ENCODE measurements at places on chromosomes 5 and 9.
A peak's percentile ranks its signal among the peaks of the same experiment; 100 is the strongest.

DNA sequence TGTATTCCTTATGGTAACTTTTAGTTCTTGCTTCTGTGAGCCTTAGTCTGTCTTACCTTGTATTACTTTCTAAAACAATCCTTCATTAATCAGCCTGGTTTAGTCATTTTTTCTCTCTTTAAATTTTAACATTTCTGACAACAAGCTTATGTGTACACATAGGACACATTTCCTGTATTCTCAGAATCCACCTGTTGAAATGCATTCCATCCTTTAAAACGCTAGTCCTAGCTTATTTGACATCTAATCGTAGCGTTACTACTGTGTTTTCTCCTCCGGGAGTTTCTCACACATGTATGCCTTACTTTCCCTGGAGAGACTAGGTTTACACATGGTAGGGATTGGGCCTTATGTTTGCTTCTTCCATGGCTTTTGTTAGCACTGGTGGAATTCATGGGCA lies 3.8 kb downstream of the TARS1 start:
- no peak for DNase-seq

- no peak for DNase-seq
Observed at GRCh38 chr5:35557748-35558147, 59.9 kb upstream of the SPEF2 start.

- DNase-seq: no peak
Observed at GRCh38 chr9:111994831-111995458, 98.3 kb downstream of the UGCG start.

DNA sequence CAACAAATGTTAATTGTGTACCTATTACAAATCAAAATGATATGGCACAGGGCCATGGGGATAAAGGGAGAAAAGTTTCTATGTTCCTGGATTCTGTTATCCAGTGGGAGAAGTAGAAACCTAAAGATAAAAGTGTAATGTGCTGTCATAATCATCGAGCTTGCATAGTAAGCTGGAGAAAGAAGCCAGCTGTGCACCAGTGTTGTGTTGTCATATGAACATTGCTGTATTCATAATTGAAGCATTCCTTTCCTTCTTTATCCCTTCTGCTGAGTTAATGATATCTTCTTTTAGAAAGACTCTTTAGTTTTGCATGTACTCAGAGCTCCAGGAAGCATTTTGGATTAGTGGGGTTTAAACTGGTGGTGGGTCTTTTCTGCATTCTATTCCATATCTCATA lies 39.5 kb downstream of the NTRK2 start:
- no peak for DNase-seq

- no peak for DNase-seq
Observed at GRCh38 chr5:10501554-10502075, 59.9 kb downstream of the ROPN1L start.

DNA sequence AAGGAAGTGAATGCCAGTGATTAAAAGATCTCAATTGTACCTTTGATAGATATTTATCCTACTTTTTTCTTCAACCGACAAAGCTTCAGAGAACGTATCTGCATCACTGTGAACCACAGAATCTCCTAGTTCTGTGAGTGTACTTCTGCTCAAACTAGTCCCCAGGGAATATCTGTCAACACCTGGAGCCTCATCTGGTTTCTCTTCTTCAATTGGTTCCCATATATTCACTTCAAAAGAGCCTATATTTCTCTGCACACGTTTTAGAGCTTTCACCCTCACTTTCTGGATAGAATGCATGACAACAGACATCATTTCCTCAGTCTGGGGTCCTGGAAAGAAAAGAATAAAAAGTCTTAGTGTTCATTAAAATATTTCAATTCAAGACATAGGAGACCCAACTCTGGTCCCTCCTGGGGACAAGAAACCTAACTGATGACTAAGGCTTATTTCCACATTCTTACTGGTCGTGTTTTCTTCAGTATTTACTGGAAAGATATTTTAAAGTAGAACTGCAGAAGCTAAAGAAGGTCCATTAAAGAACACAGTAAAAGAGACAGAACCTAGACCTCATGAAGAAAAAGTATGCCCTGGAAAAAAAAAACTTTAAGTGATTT lies 64.3 kb downstream of the CPLANE1 start:
- DNase-seq: no peak

DNA sequence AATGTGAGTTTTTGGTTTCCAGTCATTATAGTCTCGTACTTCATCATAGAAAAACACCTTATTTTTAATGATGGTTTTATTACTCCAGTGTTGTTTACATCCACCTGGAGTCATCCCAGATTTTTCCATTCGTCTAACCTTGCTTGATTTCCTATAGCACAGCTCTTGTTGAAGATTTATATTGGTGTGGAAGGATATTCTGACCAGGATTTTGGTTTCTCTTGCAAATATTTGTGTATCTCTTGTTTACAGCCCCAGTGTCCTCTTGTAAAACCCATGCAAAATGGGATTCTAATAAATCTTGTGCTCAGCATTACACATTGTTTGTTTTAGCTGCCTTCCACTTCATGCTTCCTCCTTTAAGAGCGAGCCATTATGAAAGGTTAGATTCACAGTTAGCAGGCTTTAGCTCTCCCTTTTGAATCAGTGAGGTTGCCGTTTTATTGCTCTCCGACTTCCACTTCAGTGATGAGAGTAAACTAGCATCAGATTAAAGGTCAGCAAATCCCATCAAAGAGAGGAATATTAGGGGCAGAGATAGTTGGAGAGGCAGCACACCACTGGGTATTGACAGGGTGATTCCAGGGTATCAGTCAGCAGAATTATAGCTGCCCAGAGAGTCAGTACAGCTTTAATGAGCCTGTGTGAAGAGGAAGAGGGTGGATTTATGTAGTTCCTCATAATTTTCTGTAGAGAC lies 157.1 kb downstream of the PBX3 start:
- DNase-seq: no peak

- DNase-seq: no peak
Observed at GRCh38 chr5:33075731-33076130, 364.6 kb downstream of the NPR3 start.

DNA sequence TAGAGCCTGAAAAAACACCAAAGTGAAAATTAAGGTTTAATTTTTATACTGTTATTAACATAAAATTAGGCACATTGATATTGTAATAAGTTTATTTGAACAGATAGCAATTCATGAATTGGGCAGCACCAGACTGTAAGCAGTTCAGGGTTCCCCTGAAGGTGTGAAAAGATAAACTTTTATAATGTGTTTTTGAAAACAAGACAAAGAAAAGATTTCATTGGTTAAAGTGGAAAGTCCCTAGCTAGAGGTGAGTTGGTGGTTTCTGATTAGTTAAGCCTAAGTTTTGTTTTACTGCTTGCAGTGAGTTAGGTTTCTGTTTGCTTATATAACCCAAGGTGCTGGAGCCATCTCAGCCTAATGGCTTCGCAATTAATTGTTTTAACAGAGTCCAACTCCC lies 96.5 kb upstream of the RPS23 start:
- no peak for DNase-seq

DNA sequence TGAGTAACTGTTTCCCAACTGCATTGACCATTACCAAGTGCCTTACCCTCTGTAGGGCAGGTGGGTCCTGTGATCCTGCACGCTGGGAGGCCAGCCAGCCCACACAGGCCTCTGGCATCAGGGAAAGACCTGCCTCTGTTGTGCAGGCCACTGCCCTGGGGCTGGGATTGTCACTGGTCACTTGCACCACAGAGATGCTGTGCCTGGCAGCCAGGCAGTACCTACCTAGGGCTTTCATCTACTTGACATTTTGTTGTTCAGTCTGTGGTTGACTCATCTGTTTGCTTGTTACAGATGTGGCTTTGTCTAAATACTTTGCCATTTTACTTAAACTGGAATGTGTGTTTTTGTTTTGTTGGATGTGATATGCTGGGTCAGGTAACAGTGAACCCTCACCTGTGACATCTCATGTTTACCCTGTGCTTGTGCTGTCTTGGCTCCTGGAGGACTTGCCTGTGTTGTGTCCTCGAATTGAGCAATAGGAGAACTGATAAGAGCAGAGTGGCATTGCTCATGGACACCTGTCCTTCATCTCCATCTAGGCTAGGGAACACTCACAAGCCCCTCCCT lies 32.8 kb downstream of the SECISBP2 start:
- DNase-seq: peak; percentile 63

- DNase-seq: no peak
Observed at GRCh38 chr5:180241600-180241999, 32.6 kb upstream of the RASGEF1C start.

- DNase-seq: no peak
Observed at GRCh38 chr9:137820161-137820855, 57.3 kb upstream of the CACNA1B start.

GRCh38 chr9:70285246-70285645 lies 26.5 kb downstream of the SMC5 start:
- DNase-seq: no peak

DNA sequence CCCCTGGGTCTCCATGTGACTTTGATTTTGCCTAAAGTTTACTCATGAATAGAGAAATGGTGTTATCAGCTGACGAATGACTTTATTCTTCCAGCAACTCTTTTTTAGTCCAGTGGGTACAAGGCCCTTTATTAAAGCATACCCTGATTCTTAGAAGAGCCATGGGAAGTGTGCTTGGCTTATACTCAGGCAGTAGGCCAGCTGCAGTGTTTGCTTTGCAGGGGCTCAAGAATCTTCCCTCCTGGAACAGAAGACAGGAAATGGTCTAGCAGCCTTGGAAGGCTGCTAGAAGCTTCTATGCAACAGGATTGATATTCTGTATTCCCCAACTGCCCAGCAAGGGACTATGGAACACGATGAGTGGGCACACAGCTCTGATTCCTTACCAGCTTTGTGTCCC lies 73.4 kb upstream of the PLPP6 start:
- DNase-seq: no peak

GRCh38 chr5:58797021-58797420 lies 214.1 kb downstream of the RAB3C start:
- DNase-seq: no peak

DNA sequence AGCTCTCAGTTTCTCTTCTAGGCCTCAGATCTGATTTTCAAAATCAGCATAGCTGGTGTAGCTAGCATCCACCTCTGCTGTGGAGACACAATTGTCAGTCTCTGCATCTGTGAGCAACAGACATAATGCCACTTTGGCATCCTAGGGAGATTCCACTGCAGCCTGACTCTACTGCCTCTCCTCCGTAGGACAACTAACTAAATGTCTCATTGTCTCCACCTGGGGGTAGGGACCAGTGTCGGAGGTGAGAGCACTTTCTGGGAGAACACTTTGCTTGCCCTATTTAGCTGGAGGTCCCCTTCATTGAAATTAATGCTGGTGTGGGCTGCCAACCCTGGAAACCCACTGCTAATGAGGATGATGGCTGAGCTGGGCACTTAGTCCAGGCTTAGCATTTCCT lies 1.4 kb downstream of the PPP3R2 start:
- no peak for DNase-seq

DNA sequence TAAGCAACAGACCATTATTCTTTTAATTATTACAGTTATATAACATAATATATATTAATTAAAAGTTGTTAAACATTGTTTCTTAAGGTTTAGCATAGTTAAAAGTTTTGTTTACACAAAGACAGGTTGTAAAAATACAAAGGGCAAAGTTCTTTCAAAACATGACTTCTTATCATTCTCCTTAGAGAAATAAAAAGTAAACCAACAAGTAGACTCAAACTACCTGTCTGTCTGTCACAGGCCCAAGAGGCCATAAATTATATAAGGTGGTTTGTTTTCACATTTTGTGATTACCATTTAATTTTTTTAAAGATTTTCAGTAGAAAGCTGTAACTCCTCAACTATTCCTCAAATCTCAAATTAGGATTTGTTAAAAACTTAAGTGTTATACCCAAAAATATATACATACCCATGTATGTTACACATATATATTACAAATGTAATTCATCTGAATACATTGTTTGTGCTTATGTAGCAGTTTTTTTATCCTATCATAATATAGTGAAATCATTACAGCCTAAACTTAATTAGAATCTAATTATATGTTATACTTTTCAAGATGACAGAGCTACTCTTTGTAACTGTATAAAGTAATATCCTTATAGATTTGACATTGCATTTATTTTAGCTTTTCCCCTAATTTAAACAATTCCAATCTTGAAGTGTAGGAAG lies 93.8 kb upstream of the GRHPR start:
- DNase-seq: no peak

DNA sequence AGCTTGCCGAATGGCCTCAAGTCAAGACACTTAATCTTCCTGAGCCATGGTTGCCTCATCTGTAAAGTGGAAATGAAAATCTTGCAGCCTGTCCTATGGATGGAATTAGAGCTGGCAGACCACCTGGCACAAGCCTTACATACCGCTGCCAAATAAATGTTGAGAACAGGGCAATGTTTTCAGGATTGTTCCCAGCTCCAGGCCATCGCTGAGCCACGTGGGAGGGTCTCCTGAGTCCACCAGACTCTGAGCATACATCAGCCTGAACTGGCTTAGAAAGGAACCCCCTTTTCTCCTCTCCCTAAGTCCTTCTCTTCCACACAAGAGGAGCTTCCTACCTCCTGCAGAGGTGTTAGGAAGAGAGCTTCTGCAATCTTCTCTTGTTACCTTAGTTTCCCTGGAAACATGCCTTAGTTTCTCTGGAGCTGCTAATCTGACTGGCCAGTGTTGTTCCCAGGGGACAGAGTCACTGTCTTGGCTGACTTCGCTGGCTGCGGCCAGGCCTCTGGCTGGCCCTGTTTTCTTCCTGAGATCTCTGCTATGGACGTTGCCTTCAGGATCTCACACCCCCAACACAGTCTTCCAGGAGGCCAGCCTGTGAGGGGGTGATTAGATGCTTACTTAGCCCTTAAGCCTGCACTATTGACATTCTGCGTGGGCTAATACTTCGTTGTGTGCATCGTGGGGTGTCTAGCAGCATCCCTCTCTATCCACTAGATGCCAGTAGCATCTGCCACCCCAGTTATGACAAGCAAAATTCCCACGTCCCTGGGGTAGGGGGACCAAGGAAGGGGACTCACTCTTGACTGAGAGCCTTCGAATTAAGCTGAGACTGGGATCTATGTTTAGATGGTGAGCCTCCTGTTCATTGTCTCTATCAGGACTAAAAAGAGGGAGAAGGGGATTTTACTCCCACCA lies 62.2 kb downstream of the BOD1 start:
- DNase-seq: no peak

DNA sequence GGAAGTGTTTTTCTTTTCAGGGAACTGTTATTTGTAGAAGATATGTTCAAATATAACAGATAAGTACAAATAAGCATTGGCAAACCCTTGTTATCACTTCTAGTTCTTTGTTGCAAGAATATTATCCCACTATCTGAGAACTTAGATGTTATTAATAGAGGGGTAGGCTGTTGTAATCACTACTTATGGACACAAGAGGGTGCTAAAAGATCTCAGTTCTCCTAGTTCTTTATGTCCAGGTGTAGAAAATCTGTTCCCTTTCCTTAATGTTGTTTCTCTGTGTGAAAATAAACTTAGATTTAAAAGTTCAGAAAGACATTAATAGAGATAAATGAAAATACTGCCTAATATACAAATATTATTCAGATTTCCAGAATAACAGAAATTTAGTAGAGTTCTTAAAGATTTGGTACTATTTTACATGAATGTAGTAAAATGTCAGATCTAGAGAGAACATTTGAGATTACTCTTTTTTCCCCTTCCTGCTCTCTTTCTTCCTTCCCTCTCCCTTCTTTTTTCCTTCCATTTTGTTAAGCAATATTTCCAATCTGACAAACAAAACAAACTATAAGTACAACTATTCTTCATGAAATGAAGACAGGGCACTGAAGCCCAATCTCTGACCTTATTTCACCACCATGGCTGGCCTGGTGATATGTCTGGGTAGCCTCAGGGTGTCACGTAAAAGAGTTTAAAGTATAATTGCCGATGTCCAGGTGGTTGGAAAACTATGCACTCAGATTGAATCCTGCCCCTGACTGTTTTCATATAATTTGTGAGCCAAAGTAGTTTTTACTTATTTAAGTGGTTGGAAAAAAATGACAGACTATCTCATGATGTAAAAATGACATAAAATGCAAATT lies 43.6 kb upstream of the C5orf46 start:
- no peak for DNase-seq

- DNase-seq: no peak
Observed at GRCh38 chr9:28014212-28014611, 440.9 kb upstream of the C9orf72 start.
